Activated CD8-positive, alpha-beta memory T cell treated with anti-CD3 and anti-CD28 coated beads for 4 hours (primary cell): ENCODE measurements at places on chromosomes 5 and 9.

DNA sequence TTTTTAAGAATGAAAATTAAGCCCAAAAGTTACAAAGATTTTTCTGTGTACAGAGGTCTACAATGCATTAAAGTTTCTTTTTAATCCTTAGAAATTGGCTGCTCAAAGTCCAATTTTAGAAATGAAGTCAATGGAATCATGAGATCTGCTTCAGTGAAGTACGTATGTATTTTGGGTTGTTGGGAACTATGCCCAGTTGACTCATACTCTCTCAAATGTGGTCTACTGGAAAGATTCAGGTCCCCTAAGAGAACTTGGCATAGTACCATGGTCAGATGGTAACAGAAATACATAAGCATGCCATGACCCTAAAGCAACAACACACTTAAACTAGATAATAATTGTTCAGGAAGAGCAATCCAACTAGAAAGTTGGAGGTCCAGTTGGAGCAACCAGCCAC lies 23.0 kb downstream of the FBLL1 start:
- no peak for DNase-seq

DNA sequence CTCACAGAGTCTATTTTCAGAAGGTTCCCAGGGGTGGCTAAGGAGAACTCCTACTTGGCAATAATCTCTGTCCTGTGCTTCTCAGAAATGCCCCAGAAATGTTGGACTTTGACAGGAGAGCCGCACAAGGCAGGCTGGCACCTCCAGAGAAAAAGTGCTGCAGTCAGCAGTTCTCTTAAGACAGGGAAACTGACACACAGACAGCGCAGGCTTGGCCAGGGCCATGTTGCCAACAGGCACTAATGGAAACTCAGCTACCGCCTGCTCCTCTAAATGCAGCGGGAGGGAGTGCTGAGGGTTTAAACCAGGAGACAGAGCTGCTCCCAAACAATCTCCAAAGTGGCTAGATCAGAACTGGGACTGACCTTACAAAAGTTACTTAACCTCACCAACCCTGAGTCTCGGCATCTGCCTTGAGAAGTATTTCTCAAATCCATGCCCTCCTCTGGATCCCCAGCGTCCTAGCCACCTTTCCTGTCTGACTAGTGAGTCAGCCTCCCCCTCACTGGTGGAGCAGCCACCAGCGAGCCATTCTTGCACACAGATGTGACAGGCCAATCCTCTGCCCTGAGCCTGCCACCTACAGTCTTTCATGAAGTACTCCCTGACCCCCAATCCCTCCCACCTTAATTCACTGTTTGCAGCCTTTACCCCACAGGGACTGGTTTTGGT lies 186.4 kb downstream of the CDK5RAP2 start:
- no peak for DNase-seq

- DNase-seq = no peak
Measured at GRCh38 chr9:81686614-81687520, 2.5 kb downstream of the TLE1 start.

DNA sequence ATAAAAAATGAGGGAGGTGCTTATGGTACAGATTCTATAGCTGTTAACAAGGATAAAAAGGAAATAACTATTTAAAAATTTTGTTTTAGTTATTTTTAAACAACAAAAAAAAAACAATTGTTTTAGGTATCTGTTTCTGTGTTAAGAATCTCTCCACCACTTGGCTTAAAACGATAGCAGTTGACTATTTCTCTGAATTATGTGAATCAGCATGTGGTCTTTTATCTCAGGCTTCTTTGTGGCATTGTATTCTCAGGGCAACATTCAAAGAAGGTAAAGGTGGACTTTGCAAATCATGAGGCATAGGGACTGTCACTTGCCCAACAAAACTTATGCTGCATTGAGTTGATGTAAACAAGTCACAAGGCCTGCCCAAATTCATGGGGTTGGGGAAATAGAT lies 55.2 kb downstream of the ERBIN start:
- no peak for DNase-seq
